Hypothalamus (tissue), 51 donors: ENCODE measurements at places on chromosomes 5 and 9.

- no peak for DNase-seq
These were observed 12.0 kb downstream of the IRX2 start for GRCh38 chr5:2739360-2740050.

- DNase-seq, result no peak
These were observed 10.5 kb downstream of the RNF38 start for GRCh38 chr9:36389590-36389989.

DNA sequence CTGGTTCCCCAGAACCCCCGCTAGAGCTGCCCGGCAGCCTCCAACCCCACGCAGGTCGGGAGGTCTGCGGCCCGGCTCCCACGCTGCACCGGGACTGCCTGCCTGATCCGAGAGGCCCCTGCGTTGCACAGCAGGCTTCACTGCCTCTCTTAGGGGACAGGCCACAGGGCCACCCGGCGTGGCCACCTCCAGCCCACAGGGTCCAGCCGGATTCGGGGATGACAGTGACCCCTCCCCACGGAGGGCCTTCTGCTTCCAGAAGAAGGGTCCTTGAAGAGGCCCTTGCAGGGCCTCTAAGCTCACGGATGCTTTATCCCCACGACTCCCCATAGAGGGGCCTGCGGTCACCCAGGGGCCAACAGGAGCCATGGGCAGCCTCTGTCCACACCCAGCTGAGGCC is 66.1 kb upstream of the PPP1R26 start:
- DNase-seq, result no peak

GRCh38 chr5:145787001-145787400 is 48.1 kb downstream of the PRELID2 start:
- DNase-seq, result no peak

GRCh38 chr5:113081091-113081839 is 104.7 kb downstream of the DCP2 start:
- no peak for DNase-seq

DNA sequence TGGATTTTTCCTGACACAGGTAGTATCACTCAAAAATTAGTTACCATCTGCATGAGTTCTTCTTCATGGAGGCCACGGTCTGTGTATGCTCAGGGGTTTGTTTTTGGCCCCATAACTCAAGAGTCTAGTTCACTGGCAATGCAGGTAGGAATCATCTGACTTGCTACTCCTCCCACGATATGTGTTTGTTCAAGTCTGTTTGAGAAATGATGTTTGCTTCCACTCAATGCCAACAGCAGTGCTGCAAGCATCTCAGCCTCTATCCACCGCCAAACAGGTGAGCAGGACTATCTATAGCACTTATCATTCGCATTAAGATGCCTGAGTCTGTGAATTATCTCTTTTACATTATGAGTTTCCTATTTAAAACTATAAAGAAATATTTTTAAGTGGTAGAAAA is 264.8 kb upstream of the PTGER4 start:
- no peak for DNase-seq

- DNase-seq, result no peak
These were observed 237.1 kb downstream of the DMRTA1 start for GRCh38 chr9:22683700-22684075.

GRCh38 chr5:76363352-76364225 is 39.5 kb upstream of the IQGAP2 start:
- no peak for DNase-seq

- DNase-seq, result no peak
These were observed 48.4 kb upstream of the FOXI1 start for GRCh38 chr5:170057311-170057710.

DNA sequence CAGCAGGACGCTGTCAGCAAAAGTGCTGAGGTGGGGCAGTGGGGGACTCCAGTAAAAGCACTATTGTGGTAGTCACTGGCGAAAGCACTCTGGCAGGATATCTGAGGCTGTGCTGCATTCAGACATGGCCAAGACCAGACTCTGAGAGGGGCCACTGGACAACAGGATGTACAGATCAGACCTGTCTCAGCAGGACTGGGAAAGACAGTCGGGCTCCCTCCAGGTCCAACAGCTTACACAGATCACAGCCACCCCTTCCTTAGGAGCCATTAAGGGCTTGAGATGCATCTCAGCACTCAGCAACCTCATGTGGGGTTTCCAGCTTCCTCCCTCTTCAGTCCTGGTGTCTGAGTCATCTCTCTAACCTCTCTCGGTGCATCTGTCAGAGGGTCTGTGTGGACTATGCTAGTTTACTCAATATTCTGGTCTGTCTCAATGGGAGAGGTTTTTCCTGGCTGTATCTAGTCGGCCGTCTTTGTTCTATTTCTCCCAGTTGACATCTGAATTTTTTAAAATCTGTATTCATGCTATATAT is 154.5 kb downstream of the CWC27 start:
- DNase-seq, result no peak

DNA sequence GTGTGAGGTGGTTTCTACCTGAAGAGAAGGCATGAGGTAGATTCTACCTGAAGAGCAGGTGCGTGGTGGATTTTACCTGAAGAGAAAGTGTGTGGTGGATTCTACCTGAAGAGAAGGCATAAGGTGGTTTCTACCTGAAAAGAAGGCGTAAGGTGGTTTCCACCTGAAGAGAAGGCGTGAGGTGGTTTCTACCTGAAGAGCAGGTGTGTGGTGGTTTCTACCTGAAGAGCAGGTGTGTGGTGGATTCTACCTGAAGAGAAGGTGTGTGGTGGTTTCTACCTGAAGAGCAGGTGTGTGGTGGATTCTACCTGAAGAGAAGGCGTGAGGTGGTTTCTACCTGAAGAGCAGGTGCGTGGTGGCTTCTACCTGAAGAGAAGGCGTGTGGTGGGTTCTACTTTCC is 192.8 kb downstream of the MED10 start:
- DNase-seq, result no peak

DNA sequence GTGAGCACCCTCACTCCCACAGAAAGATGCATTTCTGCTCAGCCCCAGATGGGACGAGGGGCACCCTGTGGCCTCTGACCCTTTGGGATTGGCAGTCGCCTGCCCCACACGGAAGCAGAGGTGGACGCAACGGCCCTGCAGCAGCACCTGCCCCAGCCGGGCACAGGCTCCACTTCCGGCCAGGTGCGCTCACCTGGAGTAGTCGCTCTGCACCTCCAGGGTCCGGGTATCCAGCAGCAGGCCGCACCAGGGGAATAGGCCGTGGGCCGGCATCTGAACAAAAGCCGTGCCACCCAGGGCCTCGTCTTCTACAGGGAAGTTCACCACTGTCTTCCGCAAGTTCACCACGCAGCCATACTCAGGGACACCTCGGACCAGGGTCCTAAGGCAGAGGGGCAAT is 30.7 kb downstream of the TERT start:
- no peak for DNase-seq

GRCh38 chr5:89350684-89351083 is 467.7 kb upstream of the MEF2C start:
- DNase-seq, result no peak

DNA sequence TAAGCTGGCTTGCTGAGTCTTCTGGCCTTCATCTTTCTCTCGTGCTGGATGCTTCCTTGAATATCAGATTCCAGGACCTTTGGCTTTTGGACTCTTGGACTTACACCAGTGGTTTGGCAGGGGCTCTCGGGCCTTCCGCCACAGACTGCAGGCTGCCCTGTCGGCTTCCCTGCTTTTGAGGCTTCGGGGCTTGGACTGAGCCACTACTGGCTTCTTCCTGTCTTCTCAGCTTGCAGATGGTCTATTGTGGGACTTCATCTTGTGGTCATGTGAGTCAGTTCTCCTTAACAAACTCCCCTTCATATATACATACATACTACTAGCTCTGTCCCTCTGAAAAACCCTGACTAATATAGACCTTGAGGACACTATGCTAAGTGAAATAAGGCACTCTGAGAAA is 78.3 kb upstream of the SSBP2 start:
- no peak for DNase-seq

GRCh38 chr9:134175291-134175807 is 11.0 kb upstream of the RNU6ATAC start:
- no peak for DNase-seq

- DNase-seq, result peak; percentile 22
These were observed 12.7 kb upstream of the TDRD7 start for GRCh38 chr9:97398999-97399758.

DNA sequence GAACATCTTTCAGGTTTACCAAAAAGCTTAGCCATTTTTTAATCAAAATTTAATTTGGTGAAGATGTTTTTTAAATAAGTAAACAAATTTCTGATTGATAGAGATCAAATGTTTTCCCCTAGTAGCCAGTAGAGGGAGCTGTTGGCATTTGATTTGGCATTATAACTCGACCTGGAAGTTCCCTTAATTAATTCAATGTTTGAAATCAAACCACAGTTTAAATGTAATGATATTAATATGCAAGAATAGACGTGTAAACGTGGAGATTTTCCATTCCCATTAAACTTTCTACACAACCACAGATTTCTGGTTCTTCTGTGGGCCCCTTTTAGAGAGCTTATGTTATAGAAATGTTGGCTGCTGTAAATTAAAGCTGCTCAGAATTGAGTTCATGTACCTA is 148.1 kb upstream of the MPDZ start:
- no peak for DNase-seq

- DNase-seq, result no peak
These were observed 94.5 kb downstream of the CFAP90 start for GRCh38 chr5:7756453-7756852.

DNA sequence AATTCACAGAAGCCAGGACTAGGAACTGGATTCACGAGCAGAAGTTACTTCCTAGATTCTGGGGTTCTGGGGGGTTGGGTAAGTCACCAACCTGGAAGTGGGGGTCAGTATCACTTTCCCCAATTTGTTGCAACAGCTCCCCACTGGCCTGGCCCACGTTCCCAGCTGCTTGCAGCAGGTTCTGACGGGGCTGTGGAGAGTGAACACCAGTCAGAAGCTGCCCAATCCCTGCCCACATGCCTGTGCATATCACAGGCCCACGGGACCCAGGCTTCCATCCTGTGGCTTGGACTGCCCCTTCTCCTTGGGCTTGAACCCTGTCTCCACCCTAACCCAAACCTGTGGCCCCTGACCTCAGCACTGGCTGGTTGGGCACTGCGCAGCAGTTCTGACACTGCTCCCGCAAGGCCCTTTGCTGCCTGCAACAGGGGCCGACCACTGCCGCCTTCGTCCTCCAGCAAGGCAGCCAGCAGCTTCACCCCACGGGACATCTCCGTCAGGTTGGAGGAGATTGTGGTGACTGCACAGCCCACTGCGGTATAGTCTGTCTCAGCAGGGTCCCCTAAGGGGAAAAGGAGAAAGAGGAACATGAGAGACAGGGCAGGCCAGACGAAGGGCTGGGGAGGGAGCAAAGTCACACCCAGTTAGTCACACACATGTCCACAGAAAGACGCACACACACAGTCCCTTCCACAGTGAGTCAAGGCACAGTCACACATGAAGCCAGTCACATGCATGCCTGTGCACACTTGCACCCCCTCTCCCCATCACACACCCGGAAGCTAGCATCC is 13.1 kb downstream of the TLN1 start:
- DNase-seq, result no peak

DNA sequence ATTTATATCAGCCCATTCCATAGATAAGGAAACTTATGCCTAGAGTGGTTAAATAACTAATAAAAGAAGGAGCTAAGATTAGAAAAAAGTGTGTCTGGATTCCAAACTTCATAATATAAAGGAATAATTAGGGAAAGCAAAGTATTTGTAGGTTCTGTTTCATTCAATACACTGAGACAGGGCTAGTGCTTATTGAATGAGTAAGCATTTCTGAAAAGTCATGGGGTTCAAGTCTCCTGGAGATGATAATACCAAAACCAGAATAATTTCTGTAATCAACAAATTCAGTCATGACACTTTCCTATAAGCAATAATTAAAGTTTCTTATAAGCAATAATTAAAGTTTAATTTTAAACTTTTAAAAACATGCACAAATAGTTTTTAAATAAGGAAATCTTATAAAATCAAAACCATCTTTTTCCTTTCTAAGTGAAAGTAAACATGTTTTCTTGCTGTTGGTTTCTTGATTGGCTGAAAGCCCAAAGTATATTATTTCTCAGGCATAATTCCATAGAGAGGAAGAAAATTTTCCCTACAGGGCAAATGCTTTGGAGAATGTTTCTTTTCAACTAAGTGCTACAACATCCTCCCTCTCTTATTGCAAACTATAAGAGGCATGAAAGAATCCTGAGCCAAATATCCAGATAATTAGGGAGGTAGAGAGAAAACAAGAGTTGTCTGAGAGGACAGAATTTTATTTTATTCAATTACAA is 510.2 kb downstream of the PRELID2 start:
- no peak for DNase-seq

DNA sequence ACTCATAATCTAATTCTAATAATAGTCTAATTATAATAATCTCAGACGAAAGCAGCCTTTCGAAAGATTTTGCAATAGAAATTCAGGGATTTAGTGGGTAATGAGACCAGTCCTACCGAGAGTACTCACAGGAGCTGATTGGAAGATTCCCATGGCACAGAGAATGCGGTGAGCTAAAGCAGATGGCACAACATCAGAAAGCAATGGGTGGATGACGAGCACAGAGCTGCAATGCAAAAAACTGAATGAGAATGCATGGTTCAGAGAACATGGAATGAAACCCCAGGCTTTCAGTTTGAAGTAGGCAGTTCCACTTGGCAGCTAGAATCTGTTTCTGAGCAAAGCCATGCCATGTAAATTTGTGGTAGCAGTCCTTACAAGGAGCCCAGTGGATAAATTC is 78.2 kb upstream of the SPINK5 start:
- no peak for DNase-seq

DNA sequence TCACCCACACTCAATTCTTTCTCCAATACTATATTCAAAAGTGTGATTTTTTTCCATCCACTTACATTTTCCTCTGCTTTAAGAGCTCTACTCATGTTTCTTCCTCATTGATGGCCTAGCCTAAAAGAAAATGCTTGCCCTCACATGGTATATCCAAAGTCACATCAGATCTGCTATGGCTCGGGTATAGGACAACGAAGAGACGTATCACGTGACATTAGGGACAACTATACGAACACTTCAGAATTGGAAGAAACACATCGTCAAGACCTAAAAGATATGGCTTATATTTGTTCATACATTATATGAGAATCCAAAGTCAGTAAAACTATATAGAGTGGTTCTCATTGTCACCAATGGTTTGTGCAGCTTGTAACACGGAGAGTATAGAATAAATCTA is 8.2 kb upstream of the ISL1 start:
- no peak for DNase-seq

DNA sequence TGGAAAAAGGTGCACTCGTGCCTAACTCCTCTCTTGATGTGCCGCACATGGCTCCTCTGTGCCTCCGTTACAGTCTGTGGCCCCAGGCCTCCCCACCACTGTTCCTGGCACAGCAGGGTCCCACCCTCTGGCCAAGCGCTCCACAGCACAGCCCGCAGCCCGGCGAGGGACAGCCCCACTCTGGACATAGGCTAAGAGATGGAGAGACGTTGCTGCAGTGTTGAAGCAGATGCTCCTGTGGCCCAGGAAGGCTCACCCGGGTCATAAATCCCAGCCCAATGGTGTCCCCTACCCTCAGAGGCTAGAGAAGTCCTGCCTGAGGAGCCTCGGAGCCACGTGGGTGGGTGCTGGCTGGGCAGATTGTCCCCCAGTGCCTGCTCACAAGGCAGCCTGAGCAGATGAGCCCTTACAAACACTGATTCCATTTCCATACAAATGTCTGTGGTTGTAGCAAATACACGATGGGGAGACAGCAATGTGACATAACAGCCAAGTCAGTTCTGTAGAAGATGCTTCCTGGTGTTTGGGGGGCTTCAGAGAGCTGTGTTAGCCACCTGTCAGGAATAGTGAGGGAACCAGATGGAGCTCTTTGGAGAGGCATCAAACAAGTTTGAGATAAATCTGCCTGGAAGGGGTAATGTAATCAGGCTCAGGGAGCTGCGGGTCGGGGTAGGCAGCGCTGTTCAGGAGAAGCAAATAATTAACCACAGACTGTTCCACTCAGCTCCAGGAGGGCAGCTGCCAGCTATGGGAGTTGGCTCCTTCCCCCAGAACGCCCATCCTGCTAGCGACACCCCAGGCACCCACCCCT is 41.7 kb downstream of the C5orf15 start:
- DNase-seq, result no peak
